ENCODE measurements at places on chromosomes 3 and 15. TPM values are rescaled to one million over a fixed set of nuclear protein-coding genes. Genes with fewer than 3 reads are reported as not detected.
A peak's percentile ranks its signal among the peaks of the same experiment; 100 is the strongest.

DNA sequence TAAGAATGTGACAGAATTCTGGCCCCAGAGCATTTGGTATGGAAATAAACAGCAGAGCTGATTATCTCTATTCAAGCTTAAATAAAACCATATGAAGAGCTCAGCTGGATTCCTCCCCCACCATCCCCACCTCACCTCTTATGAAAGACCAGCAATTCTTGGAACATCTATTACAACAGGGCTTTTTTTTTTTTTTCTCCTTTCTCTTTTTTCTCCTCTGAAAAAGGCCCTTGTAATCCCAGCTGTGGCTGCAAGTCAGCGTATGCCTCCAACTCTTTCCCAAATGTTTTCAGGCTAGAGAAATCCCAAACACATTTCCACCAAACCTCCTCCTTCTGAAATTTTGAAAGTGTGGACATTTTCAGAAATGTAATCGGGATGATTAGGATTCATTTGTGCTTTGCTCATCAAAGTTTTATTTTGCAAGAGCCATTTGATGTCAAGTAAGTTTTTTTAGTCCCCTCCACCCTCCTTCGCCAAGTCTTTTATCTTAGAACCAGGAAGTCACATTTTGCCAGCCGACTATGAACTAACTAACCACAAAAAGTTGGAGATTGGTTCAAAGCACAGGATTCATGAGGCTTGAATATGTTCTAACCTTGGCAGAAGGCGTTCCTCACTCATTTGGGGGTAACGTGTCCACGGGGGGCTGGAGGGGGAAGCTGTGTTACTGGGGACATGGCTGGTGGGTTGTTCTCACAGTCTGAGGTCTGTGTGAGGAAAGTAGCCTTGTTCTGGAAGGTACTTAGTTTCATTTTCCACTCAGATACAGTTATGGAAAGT lies 142.0 kb upstream of the PDZRN3 start:
- peak; percentile 10 for DNase-seq

DNA sequence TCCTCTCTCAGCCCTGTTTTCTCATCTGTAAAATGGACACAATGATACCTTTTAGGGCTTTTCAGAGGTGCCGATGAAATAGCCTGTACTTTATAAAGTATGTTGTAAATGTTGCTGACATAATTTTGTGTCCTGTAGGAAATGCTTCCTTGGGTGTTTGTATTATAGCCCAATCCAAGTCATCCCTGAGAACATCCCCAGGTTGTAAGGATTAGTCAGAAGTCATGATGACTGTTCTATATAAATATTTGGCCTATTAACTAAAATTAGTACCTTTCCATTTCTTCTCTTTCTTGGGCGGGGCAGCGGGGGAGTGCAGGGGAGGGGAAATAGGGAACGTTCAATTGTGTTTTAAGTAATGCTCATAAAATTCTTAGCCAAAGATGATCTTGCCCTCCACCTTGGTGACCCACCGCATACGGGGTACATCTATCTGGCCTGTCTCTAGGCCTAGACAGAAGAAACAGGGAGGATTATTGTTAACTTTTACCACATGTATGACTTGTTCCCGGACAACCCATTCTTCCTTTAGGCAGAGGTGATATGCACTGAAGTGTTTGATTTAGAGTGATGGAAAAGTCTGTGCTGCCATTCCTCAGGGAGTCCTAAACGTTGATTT lies 120.7 kb downstream of the VGLL4 start:
- DNase-seq: peak; percentile 42

Gene RLBP1
- total RNA-seq: not detected

Gene DUOXA2
- 0.05 TPM for total RNA-seq

Gene SLC51A
- total RNA-seq: not detected

DNA sequence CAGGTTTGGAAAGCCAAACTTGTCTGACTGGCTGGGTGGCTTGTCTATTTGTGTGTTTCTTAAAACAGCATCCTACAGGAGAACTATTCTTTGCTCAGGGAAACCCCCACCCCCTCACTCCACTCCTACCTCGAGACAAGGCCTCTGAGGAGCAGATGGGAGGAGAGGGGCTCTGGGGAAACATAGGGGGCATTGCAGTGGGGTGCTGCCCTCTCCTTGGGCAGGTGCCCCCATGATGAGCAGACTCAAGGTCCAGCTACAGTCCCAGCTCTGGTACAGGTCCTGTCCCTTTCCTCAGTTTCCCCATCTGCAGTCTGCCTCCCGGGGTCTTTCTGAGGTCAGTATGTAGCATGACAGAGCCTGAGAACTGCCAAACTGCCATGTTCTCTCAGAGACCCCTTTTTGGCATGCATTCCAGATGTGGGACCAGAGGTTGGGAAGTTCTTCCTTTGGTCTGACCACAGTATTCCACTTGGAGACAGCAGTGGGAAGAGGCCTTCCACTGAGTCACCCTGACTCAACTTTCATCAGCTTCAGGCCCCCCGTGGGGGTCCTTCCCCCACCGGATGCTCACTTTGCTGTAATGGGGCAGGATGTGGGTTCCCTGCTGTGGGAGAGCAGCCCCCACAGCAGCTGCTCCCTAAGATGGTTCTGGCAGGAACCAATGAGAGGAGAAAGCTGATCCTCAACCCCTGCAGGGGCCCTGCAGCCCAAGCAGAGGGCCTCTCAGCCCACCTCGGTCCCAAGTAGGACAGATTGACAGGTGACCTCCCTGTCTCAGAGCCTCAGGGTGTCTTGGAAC lies 32.3 kb upstream of the CYP11A1 start:
- peak; percentile 74 for DNase-seq

- peak; percentile 83 for DNase-seq
These were observed at the start of gene MON1A for GRCh38 chr3:49929291-49930167. MON1A (minus strand) TSS chr3:49929811; CDS start chr3:49913346, 16,465 bp downstream.
